ENCODE measurements at places on chromosomes 1 and 21. TPM values are rescaled to one million over a fixed set of nuclear protein-coding genes. Genes with fewer than 3 reads are reported as not detected.

TTC39A gene
- 5.1 TPM for polyA plus RNA-seq

LRRC7 gene
- 19.0 TPM for polyA plus RNA-seq

LCE2B gene
- not detected for polyA plus RNA-seq

GRCh38 chr1:1063945-1064831, 9.9 kb downstream of the RNF223 start:
- peak; percentile 35 for DNase-seq
- H3K4me3 ChIP-seq = no peak overlapping the region
- no peaks in the 10 kb centered on the region for H3K36me3 ChIP-seq

DNA sequence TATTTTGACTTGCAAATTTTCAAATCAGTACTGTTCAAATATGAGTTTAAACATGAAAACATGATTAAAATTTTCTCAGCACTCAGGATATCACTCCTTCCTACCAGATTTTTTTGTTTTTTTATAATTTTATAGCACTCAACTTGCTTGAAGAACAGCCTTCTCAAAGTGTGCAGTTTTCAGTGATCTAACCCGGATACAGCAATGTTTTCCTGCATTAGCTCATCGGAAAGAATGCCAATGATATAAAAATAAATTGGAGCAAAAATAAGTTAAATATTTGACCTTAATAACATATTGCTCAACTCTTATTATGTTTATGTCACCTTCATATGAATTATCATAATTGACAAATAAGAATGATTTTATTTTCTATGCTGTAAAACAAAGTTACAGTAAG, 766.8 kb downstream of the USP25 start:
- H3K36me3 ChIP-seq = no peaks in the 10 kb centered on the region
- peak; percentile 62 for DNase-seq
- H3K4me3 ChIP-seq = no peak overlapping the region
- peaks cover 2% of the 10 kb centered on the region for H3K4me1 ChIP-seq

DNA sequence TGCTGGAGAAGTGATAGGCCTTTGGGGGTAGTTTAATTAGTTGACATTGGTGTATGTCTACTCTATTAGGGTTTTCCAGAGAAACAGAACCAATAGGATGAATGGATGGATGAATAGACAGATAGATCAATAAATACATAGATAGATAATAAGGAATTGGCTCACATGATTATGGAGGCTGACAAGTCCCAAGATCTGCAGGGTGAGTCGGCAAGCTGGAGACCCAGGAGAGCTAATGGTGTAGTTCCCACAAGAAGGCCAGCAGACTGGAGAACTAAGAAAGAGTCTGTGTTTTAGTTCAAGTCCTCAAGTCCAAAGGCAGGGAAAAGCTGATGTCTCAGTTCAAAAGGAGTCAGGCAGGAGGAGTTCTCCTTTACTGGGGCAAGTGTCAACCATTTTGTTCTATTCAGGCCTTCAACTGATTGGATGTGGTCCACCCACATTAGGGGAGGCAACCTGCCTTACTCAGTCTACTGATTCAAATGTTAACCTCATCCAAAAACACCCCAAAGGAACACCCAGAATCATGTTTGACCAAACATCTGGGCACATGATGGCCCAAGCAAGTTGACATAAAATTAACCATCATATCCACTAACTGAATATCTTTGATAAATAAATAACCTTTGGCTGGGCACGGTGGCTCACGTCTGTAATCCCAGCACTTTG, 4.5 kb upstream of the SDE2 start:
- no peak for DNase-seq
- H3K36me3 ChIP-seq = no peaks in the 10 kb centered on the region
- H3K4me3 ChIP-seq = no peak overlapping the region

- no peaks in the 10 kb centered on the region for H3K27me3 ChIP-seq
- H3K36me3 ChIP-seq = no peaks in the 10 kb centered on the region
- no peak overlapping the region for H3K4me3 ChIP-seq
Measured at GRCh38 chr1:109832945-109833344, 69.2 kb upstream of the EPS8L3 start.

- peak; percentile 78 for DNase-seq
- no peak overlapping the region for H3K4me3 ChIP-seq
- H3K36me3 ChIP-seq = no peaks in the 10 kb centered on the region
- H3K27ac ChIP-seq = no peak overlapping the region
- peaks cover 51% of the 10 kb centered on the region for H3K4me1 ChIP-seq
- no peaks in the 10 kb centered on the region for H3K27me3 ChIP-seq
Measured at GRCh38 chr1:41416552-41417334, 55.5 kb downstream of the FOXO6 start.

GRCh38 chr1:70902211-70902610, 145.4 kb downstream of the PTGER3 start:
- no peak overlapping the region for H3K4me3 ChIP-seq
- DNase-seq = no peak
- H3K27ac ChIP-seq = no peak overlapping the region
- no peaks in the 10 kb centered on the region for H3K4me1 ChIP-seq

- DNase-seq = no peak
- no peak overlapping the region for H3K27ac ChIP-seq
- no peaks in the 10 kb centered on the region for H3K36me3 ChIP-seq
- H3K4me1 ChIP-seq = peaks cover 6% of the 10 kb centered on the region
- no peak overlapping the region for H3K4me3 ChIP-seq
Measured at GRCh38 chr1:154666051-154666790, 58.2 kb upstream of the ADAR start.

- no peaks in the 10 kb centered on the region for H3K4me1 ChIP-seq
- no peak overlapping the region for H3K27ac ChIP-seq
- peaks cover 4% of the 10 kb centered on the region for H3K36me3 ChIP-seq
- no peaks in the 10 kb centered on the region for H3K27me3 ChIP-seq
- H3K4me3 ChIP-seq = no peak overlapping the region
Measured at GRCh38 chr1:235675152-235675890, 25.7 kb upstream of the GNG4 start.

DNA sequence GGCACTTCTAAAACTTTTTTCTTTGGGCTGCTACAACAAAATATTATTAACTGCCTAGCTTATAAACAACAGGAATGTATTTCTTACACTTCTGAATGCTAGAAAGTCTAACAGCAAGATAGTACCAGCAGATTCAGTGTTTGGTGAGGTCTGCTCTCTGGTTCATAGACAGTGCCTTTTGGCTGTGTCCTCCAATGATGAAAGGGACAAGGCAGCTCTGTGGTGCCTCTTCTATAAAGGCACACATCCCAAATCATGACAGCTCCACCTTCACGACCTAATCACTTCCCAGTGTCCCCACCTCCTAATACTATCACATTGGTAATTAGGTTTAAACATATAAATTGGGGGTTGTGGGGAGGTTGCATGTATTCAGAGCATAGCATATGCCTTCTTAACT, 9.5 kb downstream of the CFH start:
- no peaks in the 10 kb centered on the region for H3K4me1 ChIP-seq
- no peak for DNase-seq
- peaks cover 3% of the 10 kb centered on the region for H3K36me3 ChIP-seq

- no peaks in the 10 kb centered on the region for H3K36me3 ChIP-seq
- H3K27ac ChIP-seq = peak overlapping the region; percentile 64
- peak overlapping the region; percentile 25 for H3K4me3 ChIP-seq
Measured at GRCh38 chr1:23634840-23635651, 56.6 kb upstream of the RPL11 start.

All from muscle of leg (tissue), 16 donors.